Ovary (tissue), 10 donors: ENCODE measurements at places on chromosomes 5 and 9. TPM values are rescaled to one million over a fixed set of nuclear protein-coding genes. Genes with fewer than 3 reads are reported as not detected.
A peak's percentile ranks its signal among the peaks of the same experiment; 100 is the strongest.

DNA sequence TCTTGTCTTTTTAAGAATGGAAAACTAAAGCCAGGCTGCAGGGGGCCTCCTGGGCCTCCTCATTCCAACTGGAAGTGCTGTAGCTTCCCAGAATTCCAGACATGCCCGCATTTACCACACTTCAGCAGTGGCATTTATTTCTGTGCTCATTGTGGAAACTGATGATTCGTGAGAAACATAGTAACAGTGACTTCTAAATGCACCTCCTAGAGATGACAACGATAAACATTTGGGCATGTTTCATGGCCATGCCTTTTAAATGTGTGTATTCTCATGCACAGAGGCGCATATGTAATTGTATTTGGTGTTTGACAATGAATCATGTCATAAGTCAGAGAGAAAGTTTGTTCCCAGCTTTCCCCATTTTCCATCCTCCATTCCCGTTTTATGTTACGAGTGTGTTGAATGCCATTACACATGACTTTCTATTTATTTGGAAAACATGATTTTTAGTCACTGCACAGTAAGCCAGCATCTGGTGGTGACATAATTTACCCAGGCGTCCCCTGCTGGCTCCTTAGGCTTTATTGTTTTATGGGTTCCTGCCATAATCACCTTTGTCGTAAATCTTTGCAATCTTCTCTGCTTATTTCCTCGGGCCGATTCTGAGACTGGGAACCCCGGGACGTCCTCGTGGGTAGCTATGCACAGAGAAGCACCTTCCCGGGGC, 68.8 kb upstream of the FCN2 start:
- no peak for DNase-seq

DNA sequence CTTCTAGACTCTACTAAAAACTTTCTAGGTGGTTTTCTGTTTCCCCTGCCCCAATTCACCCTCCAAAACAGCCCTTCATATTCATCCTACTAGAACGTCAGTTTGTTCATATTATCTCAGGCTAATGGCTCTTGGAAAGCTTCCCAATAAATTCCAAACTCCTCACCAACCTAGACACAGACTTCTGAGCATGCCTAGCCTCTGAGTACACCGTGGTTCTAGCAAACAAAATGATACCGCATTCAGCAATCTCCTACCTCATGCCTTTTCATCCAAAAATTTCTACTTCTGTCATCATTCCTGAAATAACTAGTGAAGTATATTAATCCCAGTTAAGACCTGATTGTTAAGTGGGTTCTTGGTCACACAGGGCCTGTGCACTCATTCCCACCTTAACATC, 46.5 kb upstream of the NR5A1 start:
- no peak for DNase-seq

GRCh38 chr9:105178076-105178475, 66.4 kb upstream of the SLC44A1 start:
- no peak for DNase-seq

DNA sequence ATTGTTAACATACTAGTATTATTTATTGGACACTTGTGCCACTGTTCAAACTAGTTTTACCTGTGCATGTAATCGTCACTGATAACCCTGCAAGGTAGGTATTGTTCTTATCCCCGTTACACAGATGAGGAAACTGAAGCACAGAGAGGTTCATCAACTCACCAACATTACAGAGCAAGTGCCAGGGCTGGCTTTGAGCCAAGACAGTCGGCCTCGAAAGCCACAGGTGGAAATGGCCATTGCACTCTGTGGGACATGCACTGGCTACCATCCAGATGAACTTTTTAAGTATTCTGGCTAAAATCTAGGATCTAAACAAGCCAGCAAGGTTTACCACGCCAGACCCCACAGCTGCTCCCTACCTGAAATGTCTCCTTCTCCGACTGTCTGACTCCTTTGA, 57.9 kb downstream of the TEX10 start:
- DNase-seq: no peak

DNA sequence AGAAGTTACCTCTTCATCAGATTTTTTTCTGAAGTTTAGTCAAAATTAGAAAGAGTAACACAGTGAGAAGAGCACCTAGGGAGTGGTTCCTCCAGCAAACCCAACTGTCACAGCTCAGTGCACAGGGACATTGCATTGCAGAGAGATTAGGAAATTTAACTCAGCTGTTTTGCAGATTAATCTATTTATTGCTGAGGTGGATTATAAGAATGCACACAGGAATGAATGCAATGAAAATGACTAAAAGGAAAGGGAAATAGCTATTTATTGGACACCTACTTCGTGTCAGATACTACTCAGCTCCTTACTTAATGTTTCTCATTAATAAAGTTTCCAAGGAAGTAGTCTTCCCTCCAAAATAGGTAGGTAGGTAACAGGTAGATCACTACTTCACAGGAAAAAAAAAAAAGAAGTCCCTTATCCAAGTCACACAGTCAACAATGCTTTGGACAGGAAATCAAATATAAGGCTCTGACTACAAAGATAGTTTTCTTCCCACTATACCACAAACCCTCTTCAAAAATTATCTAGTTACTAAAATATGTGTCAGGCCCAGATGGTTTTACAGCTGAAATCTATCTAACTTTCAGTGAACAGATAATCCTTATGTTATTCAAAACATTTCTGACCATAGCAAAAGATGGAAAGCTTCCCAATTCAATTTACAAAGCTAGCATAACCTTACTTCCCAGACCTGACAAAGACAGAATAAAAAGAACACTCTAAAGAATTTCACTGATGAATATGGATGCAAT, 442.2 kb upstream of the MPDZ start:
- no peak for DNase-seq

DNA sequence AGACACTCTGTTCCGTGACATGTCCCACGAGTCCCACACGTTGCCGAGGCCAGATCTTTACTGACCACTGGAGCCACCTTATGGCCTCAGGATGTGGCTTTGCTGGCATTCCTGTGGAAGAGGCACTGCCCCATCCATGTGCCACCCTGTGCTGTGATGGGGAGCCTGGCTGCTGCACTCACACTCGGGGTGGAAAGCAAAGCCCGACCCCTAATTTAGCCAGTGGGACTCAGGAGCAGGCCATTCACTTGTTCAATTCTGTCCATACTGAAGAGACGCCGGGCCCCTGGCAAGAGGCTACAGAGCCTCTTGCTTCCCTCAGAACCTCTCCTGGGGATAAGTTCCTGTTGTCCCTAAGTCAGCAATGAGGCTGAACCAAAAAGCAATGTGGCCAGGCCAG, 18.6 kb upstream of the CEP72 start:
- DNase-seq: peak; percentile 2

DNA sequence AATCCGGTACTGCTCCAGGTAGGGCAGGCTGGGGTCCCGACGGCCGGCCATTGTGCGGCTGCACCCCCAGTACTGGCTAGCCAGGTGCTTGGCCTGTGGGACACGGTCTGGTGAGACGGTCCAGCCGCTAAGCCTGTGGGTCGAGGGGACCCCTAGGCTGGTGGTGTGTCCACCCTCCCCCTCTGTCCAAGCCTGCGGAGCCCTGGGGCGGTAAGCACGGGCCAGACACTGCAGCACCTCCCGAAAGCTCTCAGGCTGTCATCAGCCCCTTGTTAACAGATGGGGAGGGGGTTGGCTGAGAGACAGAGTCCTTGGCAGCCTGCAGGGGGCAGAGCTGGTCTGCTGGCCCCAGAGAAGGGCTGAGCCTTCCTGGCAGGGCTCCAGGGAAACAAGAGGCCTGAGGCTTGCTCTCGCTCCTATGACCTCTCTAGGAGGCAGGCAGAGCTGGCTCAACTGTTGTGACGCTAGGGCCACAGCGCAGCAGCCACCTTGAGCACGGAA, 11.8 kb upstream of the MRNIP start:
- DNase-seq: peak; percentile 83

DNA sequence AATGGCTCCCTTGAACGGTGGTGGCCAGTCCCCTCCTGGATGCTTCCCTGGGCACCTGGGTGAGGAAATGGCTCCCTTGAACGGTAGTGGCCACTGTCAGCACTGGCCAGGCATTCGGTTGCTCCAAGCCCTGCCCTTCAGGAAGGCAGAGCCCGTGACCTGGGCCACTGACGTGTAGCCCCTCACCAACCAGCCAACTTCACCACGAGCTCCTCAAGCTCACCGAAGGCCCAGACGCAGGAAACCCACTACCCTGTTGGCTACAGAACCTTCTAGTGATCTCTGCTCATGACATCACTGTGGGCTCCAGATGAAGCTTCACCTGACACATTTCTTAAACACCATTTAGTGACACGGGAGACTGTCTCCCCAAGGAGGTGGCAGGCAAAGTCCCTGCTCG, 9.2 kb downstream of the SLC6A3 start:
- DNase-seq: no peak

GRCh38 chr5:181243564-181244343, at the start of gene RACK1:
Gene RACK1 (minus strand): TSS chr5:181243906. CDS start chr5:181243800, 106 bp downstream.
- DNase-seq: peak; percentile 84

- DNase-seq: no peak
Measured at GRCh38 chr5:138128334-138128733, 10.9 kb downstream of the NME5 start.

DNA sequence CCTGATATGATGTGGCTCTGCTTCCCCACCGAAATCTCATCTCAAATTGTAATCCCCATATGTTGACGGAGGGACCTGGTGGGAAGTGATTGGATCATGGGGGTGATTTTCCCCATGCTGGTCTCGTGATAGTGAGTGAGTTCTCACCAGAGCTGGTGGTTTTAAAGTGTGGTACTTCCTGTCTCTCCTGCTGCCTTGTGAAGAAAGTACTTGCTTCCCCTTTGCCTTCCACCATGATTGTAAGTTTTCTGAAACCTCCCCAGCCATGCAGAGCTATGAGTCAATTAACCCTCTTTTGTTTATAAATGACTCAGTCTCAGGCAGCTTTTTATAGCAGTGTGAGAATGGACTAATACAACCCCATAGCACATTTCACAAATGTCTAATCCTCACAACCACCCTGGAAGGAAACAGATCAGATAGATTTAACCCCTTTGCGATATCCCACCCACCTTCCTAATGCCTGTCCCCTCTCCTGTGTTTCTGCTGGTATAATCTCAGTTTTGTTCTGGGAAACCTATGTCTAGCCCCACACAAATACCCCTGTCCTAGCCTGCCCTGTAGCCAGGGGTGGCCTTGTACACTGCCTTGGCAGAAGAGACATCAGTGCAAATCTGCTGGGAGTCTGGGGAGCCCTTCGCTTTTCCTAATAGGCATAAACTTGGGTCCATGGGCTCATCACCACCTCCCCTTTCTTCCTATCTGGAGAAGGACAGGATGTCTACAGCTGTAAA, 157.0 kb upstream of the RAI14 start:
- DNase-seq: no peak

- no peak for DNase-seq
Measured at GRCh38 chr9:97660340-97660739, 26.7 kb downstream of the NCBP1 start.

DNA sequence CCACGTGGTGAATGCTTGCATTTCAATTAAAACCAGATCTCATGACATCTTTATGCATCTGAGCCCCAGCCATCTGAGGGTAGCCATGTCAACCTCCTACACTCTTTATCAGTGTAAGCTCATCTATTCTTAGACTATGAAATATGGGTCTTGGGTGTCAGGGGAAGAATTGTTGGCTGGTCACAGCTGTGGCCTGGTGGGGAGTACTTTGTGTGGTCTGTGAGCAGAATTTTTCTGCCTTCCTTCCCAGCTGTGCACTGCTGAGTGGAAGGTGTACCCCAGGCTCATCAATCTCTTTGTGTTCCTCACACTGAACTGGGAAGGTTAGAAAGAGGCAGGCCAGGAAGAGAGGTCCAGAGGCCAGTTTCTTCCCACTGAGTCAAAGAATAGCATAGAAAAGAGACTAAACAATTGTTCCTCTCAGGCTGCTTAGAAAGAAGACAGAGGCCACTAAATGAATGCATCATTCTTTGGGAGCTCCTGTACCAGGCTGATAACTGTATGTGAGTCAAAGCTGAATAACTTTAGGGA, 202.7 kb upstream of the RGMB start:
- DNase-seq: no peak

DNA sequence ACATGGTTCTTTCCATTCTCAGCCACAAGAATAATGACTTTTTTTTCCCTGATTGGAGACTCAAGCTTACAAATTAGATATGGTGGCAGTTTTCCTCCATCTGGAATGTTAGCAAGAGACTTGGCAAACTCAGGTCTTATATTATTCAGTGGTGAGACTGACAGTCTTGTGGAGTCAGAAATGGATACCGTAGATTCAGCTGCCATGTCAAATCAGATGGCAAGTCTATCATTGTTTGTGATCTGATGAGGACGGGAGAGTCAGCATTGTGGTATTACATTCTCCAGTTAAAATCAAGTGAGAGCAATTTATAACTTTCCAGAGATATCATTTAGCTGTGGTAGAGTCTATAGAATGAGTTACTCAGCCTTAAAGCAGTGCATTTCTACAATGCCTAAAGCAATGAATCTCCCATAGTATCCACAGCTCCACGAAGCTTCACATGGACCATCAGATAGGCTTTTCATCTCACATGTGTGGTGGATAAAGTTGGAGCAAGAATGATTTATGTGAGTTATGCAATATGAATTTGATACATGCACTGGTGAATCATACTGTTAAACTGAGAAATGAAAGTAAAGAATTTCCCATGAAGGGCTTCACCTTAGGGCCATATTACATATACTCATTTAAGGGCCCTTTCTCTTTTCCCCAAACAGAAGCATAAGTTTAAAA, 430.6 kb downstream of the ZNF608 start:
- no peak for DNase-seq

- no peak for DNase-seq
Measured at GRCh38 chr9:75169623-75170022, 81.3 kb downstream of the OSTF1 start.

GRCh38 chr9:116736399-116737151, 49.5 kb downstream of the TRIM32 start:
- no peak for DNase-seq

Gene CACNA1B
- total RNA-seq: 1.1 TPM

Gene MCC
- total RNA-seq: 108 TPM

Gene SLC25A2
- not detected for total RNA-seq
